Activated CD4-positive, alpha-beta T cell treated with anti-CD3 and anti-CD28 coated beads, Interleukin-2, amount 50 U/mL, for 1 hour (primary cell): ENCODE measurements at places on chromosomes 3 and 15.

DNA sequence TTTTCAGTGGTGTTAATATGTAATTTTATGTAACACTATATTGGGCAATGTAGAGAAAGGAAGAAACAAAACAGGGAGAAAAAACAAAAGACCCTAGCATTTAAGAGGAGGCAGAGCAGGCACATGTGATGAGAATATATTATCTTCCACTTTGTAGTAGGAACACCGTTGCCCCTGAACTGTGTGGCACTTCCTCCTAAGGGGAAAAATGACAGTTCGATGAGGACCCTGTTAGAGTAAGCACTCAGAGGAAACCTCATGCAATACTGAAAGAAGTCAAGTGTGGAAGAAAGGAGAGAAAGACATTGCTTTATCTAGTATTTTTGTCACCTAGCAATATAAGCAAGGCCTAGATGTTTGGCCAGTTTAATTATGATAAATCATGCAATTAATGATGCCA is 32.2 kb downstream of the ARPP21 start:
- no peak for DNase-seq

GRCh38 chr15:32746116-32746857 is 28.5 kb downstream of the GREM1 start:
- DNase-seq, result no peak

GRCh38 chr3:48084170-48084569 is 68.0 kb upstream of the MAP4 start:
- DNase-seq, result no peak

- no peak for DNase-seq
Observed at GRCh38 chr15:95953032-95953431, 377.5 kb upstream of the NR2F2 start.

DNA sequence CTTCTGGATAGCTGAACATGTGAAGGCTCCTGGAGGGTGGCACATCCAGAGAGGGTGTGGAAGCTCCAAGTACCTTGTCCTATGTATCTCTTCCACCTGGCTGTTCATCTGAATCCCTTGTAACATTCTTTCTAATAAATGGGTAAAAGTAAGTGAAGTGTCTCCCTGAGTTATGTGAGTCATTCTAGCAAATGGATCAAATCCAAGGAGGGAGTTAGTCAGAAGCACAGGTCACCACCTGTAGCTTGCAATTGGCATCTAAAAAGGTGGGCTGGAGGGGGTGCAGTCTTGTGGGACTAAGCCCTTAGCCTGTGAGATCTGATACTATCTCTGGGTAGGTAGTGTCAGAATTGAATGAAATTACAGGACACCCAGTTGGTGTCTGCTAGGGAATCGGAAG is 71.0 kb downstream of the WWTR1 start:
- no peak for DNase-seq

- no peak for DNase-seq
Observed at GRCh38 chr3:46524008-46524407, 26.2 kb downstream of the RTP3 start.

DNA sequence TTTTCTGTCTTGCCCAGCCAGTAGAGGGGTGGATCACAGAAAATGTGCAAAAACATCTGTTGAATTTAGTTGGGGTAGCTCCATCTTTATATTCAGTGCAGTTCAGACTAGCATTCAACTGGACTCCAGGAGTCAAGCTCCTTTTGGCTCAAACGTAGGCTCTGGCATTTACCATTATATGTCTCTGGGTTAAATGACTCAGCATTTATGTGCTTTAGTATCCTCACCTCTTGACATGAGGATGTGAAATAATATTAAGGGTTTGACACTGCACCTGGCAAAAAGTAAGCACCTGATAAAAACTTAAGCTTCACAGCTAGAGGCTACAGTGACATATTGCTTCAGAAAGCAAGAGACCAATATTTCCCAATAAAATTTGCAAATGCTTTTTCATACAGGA is 14.8 kb downstream of the PRC1 start:
- DNase-seq, result no peak

GRCh38 chr3:175193815-175194518 is 334.8 kb downstream of the NAALADL2 start:
- no peak for DNase-seq

- no peak for DNase-seq
Observed at GRCh38 chr3:158802409-158803268, 785 bp downstream of the MFSD1 start.

GRCh38 chr15:69035205-69035917 is 20.9 kb downstream of the NOX5 start:
- DNase-seq, result no peak

- DNase-seq, result no peak
Observed at GRCh38 chr15:99571299-99571698, 5.5 kb downstream of the MEF2A start.
